ENCODE measurements at places on chromosomes 2 and 18. TPM values are rescaled to one million over a fixed set of nuclear protein-coding genes. Genes with fewer than 3 reads are reported as not detected.

Gene TCF23
- total RNA-seq = not detected

Gene ELOA2
- total RNA-seq = not detected

Gene IL1RL2
- total RNA-seq = not detected

Gene FAM168B
- 159 TPM for total RNA-seq

Gene ATG16L1
- total RNA-seq = 26.4 TPM

Gene CRACDL
- total RNA-seq = 12.9 TPM

Data from MCF 10A (cell line).